ENCODE measurements at places on chromosomes 4 and X.

GRCh38 chrX:20432048-20432447 is 165.3 kb upstream of the RPS6KA3 start:
- no peak for DNase-seq

GRCh38 chrX:76183289-76184049 is 10.6 kb downstream of the PBDC1 start:
- DNase-seq: no peak

DNA sequence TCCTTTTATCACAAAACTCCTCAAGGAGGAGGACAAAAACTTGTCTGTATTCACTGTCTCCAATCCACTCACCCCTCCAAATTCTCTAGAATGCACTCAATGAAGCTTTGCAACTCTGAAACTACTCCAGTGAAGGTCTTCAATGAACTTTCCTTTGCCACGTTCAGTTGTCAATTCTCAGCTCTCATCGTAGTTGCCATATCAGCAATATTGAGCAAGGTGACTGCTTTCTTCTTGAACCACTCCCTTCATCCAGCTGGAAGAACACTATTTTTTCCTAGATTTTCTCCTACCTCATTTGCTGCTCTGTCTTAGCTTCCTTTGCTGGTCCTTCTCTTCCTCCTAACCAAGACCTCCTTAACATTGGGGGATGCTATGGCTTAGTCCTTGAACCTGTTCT is 191.8 kb downstream of the KDR start:
- DNase-seq: no peak

GRCh38 chr4:83259586-83259985 is 25.0 kb downstream of the COQ2 start:
- DNase-seq: no peak

- DNase-seq: no peak
Observed at GRCh38 chr4:175412161-175412560, 399.9 kb downstream of the GPM6A start.

DNA sequence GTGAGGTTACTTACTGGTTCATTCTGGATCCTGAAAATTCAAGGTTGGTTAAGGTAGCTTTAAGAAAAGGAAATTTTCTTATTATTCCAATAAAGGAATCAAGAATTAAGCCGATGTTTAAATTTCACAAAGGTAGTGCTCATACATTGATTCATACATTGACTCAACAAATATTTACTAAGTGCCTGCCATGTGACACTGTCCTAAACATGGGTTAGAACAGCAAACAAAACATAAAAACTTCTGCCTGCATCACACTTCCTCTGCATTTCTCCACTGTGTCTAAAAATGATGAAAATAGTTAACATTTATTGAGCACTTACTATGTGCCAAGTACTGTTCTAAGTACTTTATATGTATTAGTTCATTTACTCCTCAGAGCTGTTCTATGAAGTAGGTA is 75.7 kb downstream of the RASL11B start:
- DNase-seq: no peak

GRCh38 chr4:106796876-106797275 is 239.2 kb downstream of the DKK2 start:
- DNase-seq: no peak

GRCh38 chr4:31375936-31376335 is 655.8 kb downstream of the PCDH7 start:
- DNase-seq: no peak

GRCh38 chr4:137960371-137961050 is 281.6 kb downstream of the SLC7A11 start:
- no peak for DNase-seq

DNA sequence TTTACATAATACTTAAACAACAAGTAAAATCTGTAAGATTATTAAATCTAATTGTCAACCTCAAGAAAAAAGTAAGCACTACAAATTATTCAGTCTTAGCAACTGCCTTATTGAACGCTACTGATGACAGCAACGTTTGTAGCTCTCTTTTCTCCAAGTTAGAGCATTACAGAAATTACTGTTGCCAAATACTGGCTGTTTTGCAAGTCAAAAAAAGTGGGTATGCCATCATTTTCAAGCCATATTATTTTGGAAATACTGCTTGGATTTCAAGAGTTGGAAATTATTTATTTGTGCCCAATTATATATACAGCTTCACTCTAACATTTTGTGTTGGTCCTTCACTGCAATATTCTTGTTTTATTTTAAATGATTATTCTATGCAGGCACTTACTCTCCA is 221.7 kb downstream of the CXXC4 start:
- no peak for DNase-seq

DNA sequence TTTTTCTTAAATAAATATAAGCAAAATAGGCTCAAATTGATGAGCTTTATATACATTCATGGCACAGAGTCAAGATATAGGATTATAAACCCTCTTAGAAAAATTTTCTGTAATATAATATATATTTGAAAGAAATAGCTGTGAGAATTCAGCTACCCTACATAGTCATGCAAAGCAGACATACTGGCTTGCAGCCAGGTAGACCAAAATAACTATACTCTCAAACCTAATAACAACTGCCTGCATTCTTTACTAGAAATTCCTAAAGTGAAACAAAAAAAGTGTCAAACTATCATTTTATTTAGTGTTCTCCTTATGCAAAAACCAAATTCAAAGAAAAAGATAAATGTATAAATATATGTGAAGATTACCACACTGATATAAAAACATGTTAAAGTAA is 1390.2 kb downstream of the C4orf33 start:
- DNase-seq: no peak

GRCh38 chr4:52665592-52665991 is 6.5 kb upstream of the USP46 start:
- DNase-seq: no peak

Measured in activated CD8-positive, alpha-beta memory T cell treated with anti-CD3 and anti-CD28 coated beads for 1 hour (primary cell).